ENCODE measurements at places on chromosomes 6 and 20.

DNA sequence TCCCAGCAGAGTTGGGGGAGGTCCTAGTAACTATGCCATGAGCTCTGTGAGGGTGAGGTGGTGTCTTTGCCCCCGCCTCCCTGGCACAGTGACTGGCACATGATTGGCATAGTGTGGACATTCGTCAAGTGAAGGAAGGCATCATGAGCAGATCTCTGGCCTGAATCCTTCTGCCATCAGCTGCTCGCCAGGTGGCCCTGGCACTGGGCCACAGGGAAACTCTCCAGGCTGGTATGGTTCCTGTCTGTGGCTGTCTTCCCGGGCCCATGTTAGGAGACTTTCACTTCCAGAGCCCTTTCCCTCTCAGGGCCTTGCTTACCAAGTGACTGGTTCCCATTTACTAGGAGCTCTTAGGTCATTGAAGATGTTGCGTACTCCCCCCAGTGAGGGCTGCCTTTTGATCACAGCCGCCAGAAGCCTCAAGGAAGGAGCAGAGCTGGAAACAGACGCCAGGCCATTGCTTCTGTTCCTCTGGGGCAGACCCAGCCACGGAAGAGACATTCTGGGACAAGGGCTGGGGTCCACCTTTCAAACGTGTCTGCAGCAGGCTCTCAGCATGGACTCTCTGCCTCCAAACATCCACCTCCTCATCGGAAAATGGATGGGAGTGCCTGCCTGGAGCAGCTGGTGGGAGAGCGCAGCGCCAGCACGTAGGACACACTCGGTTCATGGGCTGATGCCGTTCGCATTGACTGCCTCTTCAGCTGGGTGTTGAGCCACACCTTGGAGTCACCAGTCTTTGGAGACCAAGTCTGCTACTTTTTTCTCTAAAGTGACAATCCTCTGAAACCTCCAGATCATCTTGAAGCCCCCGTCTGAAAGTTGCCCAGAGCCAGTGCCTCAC, 67.2 kb downstream of the PTPN1 start:
- H3K27ac ChIP-seq = no peak overlapping the region
- no peak overlapping the region for H3K4me3 ChIP-seq
- H3K36me3 ChIP-seq = peaks cover 4% of the 10 kb centered on the region
- H3K27me3 ChIP-seq = no peaks in the 10 kb centered on the region
- no peaks in the 10 kb centered on the region for H3K4me1 ChIP-seq

DNA sequence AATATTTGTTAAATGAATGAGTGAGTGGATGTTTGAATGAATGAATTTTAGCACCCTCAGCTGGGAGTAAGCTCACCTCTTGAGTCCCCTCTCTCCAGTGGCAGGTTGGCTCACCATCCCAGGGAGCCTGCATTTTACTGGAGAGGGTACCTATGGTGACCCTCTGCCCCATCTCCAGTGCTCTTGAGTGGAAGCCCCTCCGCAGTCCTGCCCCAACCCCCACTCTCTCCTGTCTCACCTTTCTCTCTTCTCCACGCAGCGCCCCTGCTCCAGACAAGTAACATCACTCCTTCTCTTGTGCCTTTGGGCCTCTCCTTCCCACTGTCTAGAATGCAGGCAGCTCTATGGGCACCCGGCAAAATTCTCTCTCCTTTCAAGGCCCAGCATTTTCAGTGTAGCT, 11.3 kb downstream of the TGM3 start:
- H3K27me3 ChIP-seq = no peaks in the 10 kb centered on the region
- DNase-seq = no peak
- no peak overlapping the region for H3K4me3 ChIP-seq

DNA sequence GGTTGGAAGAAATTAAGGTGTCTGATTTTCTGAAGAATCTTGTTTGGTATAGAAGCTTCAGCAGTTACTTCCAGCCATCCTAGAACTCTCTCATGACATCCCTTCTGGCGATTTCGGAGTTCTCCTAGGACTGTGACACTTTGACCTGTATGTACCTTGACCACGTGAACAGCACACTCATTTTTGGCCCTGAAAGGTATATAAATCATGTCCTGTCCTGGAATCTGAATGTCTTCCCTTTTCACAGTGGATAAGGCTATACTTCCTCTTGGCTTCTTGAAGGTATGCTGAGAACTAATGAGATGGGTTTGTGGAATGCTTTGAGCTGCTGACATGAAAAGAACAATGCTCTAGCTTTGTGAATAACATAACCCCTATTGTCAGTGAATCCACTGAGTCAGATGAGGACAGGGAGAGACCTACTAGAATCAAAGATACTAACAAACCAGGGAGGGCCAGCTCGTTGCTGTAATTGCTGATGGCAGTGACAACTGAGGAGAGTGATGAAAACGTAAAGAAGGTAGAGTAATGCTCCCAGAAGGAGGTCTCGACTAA, 6.0 kb upstream of the ZDHHC14 start:
- peaks cover 26% of the 10 kb centered on the region for H3K4me1 ChIP-seq
- no peak for DNase-seq
- H3K36me3 ChIP-seq = no peaks in the 10 kb centered on the region
- peaks cover 21% of the 10 kb centered on the region for H3K27me3 ChIP-seq
- H3K27ac ChIP-seq = no peak overlapping the region
- no peak overlapping the region for H3K4me3 ChIP-seq

DNA sequence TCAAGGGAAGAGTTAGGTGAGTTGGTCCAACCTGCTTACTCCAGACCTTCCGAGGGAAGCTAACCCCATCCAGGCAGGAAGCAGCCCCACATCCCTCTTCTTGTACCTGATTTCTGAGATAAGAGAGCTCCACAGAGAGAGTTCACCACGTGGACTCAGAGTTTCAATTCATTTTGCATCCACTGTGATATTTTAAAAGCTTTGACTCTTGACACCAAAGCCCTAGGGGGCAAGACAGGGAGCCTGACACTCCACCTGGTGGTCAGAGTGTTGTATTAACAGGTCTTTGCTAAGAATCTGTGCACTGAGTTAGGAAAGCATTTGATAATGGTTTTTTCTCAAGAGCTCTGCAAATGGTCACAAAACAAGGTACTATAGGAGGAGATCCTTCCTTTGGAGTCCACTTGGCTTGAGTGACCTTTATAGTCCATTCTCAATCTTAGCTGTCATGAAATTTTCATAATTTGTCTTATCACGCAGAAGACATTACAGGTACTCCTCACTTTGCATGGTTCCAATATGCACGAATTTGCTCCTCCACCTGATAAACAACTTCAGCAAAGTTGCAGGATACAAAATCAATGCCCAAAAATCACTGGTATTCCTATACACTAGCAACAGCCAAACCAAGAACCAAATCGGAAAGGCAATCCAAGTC, 56.2 kb upstream of the RIPOR2 start:
- no peaks in the 10 kb centered on the region for H3K36me3 ChIP-seq
- no peaks in the 10 kb centered on the region for H3K27me3 ChIP-seq
- peak; percentile 72 for DNase-seq
- no peak overlapping the region for H3K4me3 ChIP-seq
- H3K27ac ChIP-seq = no peak overlapping the region
- H3K4me1 ChIP-seq = no peaks in the 10 kb centered on the region

DNA sequence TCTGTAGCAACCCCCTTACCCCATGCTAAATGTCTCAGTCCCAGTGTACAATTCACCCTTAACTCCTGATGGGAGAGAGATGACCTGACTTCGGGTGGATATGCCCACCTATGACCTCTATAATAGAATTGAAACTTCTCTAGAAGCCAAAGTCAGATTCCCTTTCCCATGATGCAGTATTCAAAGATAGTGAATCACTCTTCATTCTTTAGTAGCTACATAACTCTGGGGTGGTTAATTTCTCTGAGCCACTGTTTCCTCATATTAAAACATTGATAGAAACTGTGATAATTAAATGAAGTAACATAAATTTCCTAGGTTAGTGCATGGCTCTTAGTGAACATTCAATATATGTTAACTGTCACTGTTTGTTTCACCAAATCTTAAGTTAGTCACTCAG, 500.4 kb downstream of the COL12A1 start:
- H3K36me3 ChIP-seq = no peaks in the 10 kb centered on the region
- no peaks in the 10 kb centered on the region for H3K4me1 ChIP-seq
- no peaks in the 10 kb centered on the region for H3K27me3 ChIP-seq

- H3K4me3 ChIP-seq = no peak overlapping the region
- H3K36me3 ChIP-seq = no peaks in the 10 kb centered on the region
Observed at GRCh38 chr6:82984720-82985119, 80.9 kb downstream of the UBE3D start.

DNA sequence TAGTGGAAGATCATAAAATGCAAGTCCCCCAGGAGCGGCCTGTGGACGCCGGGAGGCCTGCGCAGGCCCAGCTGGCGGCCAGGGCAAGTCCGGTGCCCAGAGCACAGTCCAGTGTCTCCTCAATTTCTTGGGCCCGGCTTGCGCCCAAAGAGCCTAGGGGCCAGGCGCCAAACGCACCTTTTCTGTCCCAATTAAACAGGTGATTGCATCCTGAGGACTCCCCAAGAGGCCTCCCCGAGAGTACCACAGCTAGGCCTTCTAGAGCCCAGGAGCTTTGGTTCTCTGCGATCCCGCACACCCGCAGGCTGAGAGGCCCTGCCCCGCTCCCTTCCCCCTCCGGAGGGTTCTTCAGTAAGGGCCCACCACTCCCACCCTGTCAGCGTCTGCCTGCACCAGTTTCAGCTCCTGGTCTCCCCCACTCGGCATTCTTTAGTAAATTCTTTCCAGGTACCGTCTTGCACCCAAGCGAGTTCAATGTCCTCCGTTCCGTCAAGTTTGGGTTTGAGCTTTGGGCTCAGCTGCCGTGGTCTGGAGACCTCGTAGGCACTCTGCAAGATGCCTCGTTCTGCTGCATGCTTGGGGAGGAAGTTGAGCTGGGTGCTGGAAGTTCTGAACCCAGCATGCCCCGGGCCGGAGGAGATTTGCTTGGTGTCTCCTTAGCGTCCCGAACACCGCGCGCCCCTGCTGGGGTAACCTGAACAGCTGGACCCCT, 3.9 kb upstream of the NKX2-2 start:
- H3K36me3 ChIP-seq = no peaks in the 10 kb centered on the region
- peaks cover 72% of the 10 kb centered on the region for H3K27me3 ChIP-seq
- no peaks in the 10 kb centered on the region for H3K4me1 ChIP-seq
- H3K4me3 ChIP-seq = no peak overlapping the region
- H3K27ac ChIP-seq = no peak overlapping the region

DNA sequence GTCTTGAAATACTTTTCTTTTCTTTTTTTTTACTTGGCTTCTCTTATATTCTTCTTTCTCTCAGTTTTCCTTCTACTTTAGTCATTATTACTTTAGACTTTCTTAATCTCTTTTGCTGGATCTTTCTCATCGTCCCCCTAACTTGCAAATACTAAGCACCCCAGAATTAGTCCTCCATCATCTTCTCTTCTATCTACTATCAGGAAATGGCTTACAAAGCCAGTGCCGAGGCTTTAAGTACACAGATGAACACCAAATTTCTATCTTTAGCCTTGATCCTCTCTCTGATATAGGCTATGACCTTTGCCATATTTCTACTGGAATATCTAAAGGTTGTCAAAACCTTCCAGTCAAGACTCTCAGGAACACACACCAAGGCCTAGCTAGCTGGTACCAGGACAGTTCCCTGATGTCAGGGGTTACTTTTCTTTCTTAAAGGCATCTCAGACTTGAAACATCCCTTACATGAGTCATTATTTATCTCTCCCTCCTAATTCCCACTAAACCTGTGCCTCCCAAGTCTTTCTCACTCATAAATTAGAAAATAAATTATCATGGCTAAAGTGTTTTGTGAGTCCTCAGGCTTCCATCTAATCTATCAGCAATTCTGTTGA, 278.6 kb upstream of the TCF21 start:
- no peak overlapping the region for H3K4me3 ChIP-seq
- DNase-seq = no peak
- no peaks in the 10 kb centered on the region for H3K27me3 ChIP-seq
- H3K4me1 ChIP-seq = no peaks in the 10 kb centered on the region
- no peaks in the 10 kb centered on the region for H3K36me3 ChIP-seq
